ENCODE measurements at places on chromosomes 7 and 10.

DNA sequence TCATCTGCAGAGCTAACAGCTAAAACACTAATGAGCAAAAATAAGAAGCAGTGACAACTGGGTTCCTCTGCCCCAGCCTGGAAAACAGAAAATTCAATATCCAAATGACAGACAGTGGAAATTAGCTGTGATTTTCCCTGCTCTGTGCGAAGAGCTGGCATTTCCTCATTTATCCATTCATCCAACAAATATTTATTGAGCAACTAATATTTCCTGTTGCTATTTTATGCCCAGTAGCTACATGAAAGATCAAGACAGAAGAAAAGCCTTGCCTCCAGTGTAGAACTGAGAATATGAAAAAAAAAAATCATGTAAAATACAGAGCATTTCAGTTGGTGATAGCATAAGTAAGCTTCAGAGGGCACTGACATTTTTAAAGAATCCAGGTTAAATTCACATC is 140.9 kb downstream of the ABCA13 start:
- no peak for DNase-seq

GRCh38 chr10:104218751-104219150 is 13.4 kb downstream of the CFAP43 start:
- DNase-seq: peak; percentile 15

DNA sequence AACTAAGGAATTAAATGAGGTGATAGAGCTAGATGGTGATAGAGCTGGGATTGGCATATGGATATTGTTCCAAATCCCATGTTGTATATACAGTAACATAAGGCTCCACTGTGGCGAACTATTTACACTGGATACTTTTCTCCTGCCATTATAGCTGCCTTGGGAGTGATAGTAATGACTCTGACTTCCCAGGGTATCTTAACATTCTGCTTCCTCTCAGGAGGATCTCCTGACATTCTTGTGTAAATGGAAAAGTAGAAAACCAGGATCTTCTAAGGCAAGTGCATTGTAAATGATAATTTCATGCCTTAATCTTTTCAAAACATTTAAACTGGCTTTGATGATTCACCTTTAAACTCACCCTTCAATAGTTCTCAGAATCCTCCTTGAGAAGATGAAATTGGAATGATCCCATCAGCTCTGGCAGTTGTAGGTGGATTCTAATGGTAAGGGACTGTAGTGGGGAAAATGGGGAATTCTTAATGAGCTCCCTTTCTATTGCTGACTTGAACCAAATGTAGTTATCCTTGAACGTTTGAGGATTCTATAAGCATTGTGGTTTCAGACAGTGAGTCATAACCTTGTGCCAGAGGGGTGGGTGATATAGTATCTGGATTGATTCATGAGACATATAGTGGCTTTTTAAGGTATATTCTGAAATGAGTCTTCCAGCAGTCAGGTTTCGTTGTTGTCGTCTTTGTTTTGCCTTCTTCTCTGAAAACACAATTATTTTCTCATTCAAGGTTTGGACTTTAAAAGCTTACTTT is 450.0 kb downstream of the SUGCT start:
- no peak for DNase-seq

DNA sequence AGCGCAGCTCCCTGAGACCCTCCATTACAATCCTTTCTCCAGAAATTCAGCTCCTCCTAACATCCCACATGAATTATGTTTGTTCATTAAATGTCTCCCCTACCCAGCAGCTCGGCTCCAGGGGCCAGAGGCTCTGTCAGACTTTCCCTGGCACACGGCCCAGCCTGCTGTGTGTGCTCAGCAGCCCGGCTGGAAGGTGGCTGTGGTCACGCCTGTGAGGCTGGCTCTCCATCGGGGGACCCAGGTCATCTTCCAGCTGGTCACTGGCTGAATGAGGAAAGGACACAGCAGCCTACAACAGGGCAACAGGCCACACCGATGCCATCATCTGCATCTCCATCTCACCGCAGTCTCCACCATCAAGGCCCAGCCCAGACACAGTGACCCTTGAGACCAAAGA is 219.8 kb downstream of the MAD1L1 start:
- DNase-seq: peak; percentile 31

DNA sequence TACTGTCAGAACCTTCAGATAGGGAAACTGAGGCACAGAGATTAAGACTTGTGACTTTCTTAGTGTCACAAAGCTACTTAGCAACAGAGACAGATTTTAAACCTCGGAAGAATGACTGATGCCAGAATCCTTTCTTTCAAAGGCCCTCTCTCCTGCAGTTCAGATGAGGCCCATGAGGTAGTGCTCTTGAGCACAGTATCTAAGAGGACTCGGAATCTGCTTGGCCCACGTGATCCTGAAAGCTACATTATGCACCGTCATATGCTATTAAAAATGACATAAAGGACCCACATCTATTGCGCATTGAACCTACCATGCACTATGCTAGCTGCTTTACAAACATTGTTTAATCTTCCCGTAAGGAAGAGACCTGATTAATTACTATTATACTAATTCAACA is 355.9 kb downstream of the SFMBT2 start:
- DNase-seq: no peak

Measured in islet precursor cell (in vitro differentiated cells).